ENCODE measurements at places on chromosomes 13 and 19. TPM values are rescaled to one million over a fixed set of nuclear protein-coding genes. Genes with fewer than 3 reads are reported as not detected.

DNA sequence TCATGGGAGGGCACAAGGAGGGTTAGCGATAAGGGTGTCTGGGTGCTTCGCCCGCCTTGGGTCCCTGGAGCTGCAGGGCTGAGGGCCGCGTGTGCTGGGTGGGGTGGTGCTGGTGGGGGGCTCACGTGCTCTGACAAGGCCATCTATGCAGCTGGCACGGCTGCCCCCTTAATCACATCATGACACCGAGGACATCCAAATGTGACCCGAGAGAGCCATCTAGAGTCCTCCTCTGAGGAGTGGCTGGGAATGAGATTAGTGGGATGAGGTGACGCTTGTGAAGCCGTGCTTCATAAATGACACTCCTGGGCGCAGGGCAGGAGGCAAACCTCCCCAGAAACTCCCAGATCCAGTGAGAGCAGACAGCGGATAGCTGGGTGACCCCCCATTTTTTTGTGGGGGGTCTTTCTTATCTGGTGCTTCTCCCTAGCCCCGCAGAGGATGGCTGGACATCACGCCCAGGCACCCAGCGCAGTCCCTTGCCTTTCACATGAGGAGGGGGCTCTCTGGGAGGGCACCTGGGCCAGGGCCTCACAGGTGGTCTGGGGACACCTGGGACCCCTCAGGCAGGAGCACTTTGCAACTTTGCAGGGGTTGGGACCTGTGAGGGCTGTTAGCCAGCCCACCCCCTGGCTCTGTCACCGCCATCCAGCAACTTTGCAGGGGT lies 6.6 kb downstream of the FZR1 start:
- no peaks in the 10 kb centered on the region for H3K27me3 ChIP-seq
- H3K4me3 ChIP-seq, result no peak overlapping the region
- DNase-seq, result no peak
- H3K27ac ChIP-seq, result no peak overlapping the region
- H3K4me1 ChIP-seq, result peaks cover 10% of the 10 kb centered on the region

- no peaks in the 10 kb centered on the region for H3K36me3 ChIP-seq
- H3K4me1 ChIP-seq, result peaks cover 33% of the 10 kb centered on the region
- DNase-seq, result no peak
- peak overlapping the region; percentile 57 for H3K27ac ChIP-seq
- H3K4me3 ChIP-seq, result peak overlapping the region; percentile 74
- H3K27me3 ChIP-seq, result peaks cover 68% of the 10 kb centered on the region
These were observed 111.9 kb downstream of the KCNRG start for GRCh38 chr13:50126993-50127725.

DNA sequence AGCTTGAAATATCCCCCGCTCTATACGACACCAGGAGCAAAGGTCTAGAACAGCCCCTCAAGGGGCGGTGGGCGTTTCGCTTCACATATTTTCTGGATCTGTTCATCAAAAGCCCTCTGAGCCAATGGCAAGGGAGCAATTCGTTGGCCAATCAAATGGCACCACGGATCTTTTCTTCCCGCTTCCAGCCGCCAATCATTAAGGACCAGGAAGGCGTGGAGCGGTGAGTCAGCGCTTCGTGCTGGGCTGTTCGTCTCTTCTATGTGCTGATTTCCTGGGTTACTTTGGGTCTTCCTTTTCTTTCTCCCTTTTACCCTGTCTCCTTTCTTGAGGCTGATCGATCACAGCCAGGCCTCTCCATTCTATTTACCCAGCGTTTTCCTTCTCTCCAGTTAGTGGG lies at the start of gene NLRP4:
NLRP4 (plus strand) TSS at position 201 of the 400 bp plus-strand sequence. CDS start 15,541 bp downstream, outside the sequence.
- H3K4me1 ChIP-seq, result no peaks in the 10 kb centered on the region
- H3K27ac ChIP-seq, result no peak within 1 kb of the TSS
- no peaks in the 10 kb centered on the region for H3K27me3 ChIP-seq
- no peak for DNase-seq
- no peak within 1 kb of the TSS for H3K4me3 ChIP-seq

GRCh38 chr13:78569029-78569428 lies 34.3 kb downstream of the POU4F1 start:
- H3K27ac ChIP-seq, result no peak overlapping the region
- no peak overlapping the region for H3K4me3 ChIP-seq
- no peak for DNase-seq
- H3K4me1 ChIP-seq, result peaks cover 2% of the 10 kb centered on the region
- H3K27me3 ChIP-seq, result no peaks in the 10 kb centered on the region

DNA sequence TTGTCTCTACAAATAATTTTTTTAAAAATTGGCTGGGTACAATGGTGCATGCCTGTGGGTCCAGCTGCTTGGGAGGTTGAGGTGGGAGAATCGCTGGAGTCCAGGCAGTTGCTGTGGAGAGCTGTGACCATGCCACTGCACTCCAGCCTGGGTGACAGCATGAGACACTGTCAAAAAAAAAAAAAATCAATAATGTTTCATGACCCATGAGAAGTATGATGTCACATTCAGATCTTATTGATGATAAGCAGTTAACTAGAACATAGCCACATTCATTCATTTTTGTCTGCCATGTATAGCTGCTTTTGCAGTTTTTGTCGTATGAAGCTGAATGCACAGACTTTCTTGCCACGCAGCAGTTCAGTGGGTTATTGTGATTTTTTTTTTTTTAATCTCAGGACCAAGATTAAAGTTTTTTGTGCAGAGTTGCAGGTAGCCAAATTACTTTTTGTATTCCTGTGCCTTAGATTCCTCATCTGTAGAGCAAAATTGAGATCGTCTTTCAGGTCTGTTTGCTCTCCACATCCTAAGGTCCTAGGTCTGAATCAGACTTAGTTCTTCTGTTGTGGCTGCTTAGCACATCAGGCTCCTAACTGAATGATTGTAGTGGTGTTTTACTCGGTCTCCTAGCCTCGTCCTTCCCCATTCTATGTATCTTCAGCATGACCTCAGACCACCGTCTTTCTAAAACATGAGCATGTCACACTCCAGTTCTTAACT lies 145.2 kb downstream of the GGACT start:
- no peaks in the 10 kb centered on the region for H3K27me3 ChIP-seq
- DNase-seq, result no peak
- H3K4me1 ChIP-seq, result peaks cover 11% of the 10 kb centered on the region
- peaks cover 3% of the 10 kb centered on the region for H3K36me3 ChIP-seq
- H3K4me3 ChIP-seq, result no peak overlapping the region
- peak overlapping the region; percentile 15 for H3K27ac ChIP-seq

The TLE2 gene
- 160 TPM for total RNA-seq

The TCF3 gene
- total RNA-seq, result 334 TPM

The KLK1 gene
- total RNA-seq, result not detected

GRCh38 chr13:109874484-109875454 lies 88.4 kb upstream of the IRS2 start:
- DNase-seq, result no peak
- peaks cover 18% of the 10 kb centered on the region for H3K4me1 ChIP-seq
- no peaks in the 10 kb centered on the region for H3K36me3 ChIP-seq
- H3K4me3 ChIP-seq, result no peak overlapping the region
- no peaks in the 10 kb centered on the region for H3K27me3 ChIP-seq
- H3K27ac ChIP-seq, result no peak overlapping the region

- H3K27me3 ChIP-seq, result no peaks in the 10 kb centered on the region
- no peak for DNase-seq
- H3K36me3 ChIP-seq, result peaks cover 13% of the 10 kb centered on the region
- no peak overlapping the region for H3K4me3 ChIP-seq
- H3K4me1 ChIP-seq, result peaks cover 4% of the 10 kb centered on the region
- H3K27ac ChIP-seq, result peak overlapping the region; percentile 91
These were observed 12.1 kb upstream of the GPR4 start for GRCh38 chr19:45613926-45614725.

- peak overlapping the region; percentile 79 for H3K4me3 ChIP-seq
- no peaks in the 10 kb centered on the region for H3K36me3 ChIP-seq
- no peak for DNase-seq
- H3K4me1 ChIP-seq, result peaks cover 40% of the 10 kb centered on the region
- peak overlapping the region; percentile 96 for H3K27ac ChIP-seq
These were observed 880 bp upstream of the C19orf12 start for GRCh38 chr19:29715701-29716581.

- no peak overlapping the region for H3K4me3 ChIP-seq
- H3K27ac ChIP-seq, result no peak overlapping the region
- H3K36me3 ChIP-seq, result no peaks in the 10 kb centered on the region
- DNase-seq, result no peak
- peaks cover 47% of the 10 kb centered on the region for H3K27me3 ChIP-seq
These were observed 26.1 kb upstream of the CYP2A7 start for GRCh38 chr19:40907968-40908735.

The LYPD3 gene
- total RNA-seq, result 0.60 TPM

DNA sequence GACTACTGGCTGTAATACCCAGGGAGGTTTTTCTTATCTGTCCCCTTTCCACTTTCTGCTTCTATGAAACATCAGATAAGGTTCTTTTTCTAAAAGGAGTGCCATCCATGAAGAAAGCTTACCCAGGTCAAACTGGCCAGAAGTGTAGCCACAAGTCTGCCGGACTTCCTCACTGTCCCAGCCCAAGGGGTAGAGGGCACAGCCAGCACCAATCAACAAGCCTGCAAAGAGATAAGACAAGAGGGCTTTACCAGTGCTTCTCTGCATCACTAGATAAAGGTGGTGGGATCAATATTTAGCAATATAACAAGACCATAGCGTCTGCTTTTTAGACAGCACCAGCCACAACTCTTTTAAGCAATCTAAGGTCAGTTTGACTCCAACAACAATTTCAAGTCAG lies 224.7 kb downstream of the LHFPL6 start:
- H3K4me3 ChIP-seq, result no peak overlapping the region
- no peaks in the 10 kb centered on the region for H3K4me1 ChIP-seq
- H3K36me3 ChIP-seq, result no peaks in the 10 kb centered on the region

The SLC7A10 gene
- total RNA-seq, result 0.98 TPM

GRCh38 chr13:92938486-92939020 lies 288.1 kb upstream of the GPC6 start:
- no peaks in the 10 kb centered on the region for H3K36me3 ChIP-seq
- peaks cover 15% of the 10 kb centered on the region for H3K27me3 ChIP-seq
- DNase-seq, result no peak
- peaks cover under 1% of the 10 kb centered on the region for H3K4me1 ChIP-seq
- H3K27ac ChIP-seq, result no peak overlapping the region
- H3K4me3 ChIP-seq, result no peak overlapping the region

Measured in progenitor cell of endocrine pancreas (in vitro differentiated cells).